Fibroblast of upper back skin (primary cell): ENCODE measurements at places on chromosomes 2 and 18.

GRCh38 chr2:109194620-109194937 is 65.6 kb downstream of the SH3RF3 start:
- DNase-seq = no peak

GRCh38 chr2:207983641-207984042 is 41.7 kb downstream of the PLEKHM3 start:
- no peak for DNase-seq

DNA sequence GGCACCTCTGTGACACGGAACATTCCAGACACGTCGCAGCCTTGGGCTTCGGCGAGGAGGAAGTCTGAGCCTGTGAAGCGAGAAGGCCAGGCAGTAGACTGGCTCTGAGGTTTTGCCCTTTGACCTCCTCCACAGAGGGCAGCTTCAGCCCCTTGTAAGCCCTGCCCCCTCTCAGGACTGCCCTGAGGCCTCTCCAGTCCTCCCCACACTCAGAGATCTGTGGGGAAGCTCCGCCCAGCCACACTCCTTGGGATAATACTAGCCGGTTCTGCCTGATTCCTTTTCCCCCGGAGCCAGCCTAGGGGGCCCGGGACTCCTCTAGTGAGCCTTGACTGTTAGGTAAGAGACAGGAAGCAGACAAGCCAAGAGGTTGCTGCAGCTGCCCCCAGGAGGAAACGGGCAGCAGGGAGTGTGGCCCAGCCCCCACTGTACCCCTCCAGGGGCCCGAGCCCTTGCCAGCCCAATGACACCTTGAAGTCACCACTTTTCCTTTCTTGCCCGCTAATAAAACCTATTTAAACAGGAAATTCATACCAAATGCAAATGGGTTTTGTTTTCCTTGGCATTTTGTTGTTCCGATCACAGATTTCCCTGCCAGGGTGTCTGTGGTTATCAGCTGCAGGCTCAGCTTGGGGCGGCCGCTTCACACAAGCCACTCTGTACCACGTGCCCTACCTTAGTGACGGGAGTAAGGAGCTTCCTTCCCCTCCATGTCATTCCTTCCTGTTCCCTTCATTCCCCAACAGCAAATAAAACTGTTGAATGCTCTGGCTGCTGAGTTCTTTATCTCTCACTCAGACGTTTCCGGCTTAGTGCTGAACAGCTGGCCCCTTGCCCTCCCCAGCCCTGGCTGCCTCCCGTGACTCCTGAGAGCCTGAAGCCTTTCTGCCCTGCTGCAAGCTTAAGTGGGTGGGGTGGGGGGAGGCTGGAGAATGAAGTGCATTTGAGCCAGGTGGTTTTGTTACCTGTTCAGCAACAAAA is 124.7 kb downstream of the CABLES1 start:
- peak; percentile 79 for DNase-seq

DNA sequence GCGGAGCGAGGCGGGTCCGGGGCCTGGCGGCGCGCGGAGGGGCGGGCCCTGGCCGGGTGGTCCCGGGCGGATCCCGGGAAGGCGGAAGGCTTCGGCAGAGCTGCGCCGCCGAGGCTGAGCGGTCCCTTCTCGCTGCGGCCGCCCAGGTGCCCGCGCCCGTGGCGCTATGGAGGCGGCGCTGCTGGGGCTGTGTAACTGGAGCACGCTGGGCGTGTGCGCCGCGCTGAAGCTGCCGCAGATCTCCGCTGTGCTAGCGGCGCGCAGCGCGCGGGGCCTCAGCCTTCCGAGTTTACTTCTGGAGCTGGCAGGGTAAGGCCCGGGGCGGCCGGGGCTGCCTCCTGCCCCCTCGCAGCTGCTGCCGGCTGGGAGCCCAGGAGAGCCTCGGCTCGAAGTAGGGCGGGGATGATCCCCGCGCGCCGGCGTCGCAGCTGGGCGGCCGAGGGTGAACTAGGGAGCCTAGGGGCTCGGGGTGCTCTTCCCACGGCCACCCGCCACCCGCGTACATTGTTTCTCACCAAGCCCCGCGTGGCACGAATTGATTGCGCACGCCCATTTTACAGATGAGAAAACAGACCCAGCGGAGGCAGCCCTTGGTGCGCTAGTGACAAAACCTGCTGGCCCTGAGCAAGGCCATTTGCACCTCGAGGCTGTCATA is at the start of gene SLC66A3:
Gene SLC66A3, plus strand, starts transcription at position 87 of the 655 bp plus-strand sequence. Its CDS starts 80 bp downstream, at position 167.
- DNase-seq = no peak

- DNase-seq = no peak
These were observed 265.1 kb downstream of the RND3 start for GRCh38 chr2:150222379-150222778.

GRCh38 chr2:53561155-53561554 is 206.4 kb upstream of the CHAC2 start:
- no peak for DNase-seq

- no peak for DNase-seq
These were observed 34.8 kb downstream of the DNER start for GRCh38 chr2:229679393-229680125.

DNA sequence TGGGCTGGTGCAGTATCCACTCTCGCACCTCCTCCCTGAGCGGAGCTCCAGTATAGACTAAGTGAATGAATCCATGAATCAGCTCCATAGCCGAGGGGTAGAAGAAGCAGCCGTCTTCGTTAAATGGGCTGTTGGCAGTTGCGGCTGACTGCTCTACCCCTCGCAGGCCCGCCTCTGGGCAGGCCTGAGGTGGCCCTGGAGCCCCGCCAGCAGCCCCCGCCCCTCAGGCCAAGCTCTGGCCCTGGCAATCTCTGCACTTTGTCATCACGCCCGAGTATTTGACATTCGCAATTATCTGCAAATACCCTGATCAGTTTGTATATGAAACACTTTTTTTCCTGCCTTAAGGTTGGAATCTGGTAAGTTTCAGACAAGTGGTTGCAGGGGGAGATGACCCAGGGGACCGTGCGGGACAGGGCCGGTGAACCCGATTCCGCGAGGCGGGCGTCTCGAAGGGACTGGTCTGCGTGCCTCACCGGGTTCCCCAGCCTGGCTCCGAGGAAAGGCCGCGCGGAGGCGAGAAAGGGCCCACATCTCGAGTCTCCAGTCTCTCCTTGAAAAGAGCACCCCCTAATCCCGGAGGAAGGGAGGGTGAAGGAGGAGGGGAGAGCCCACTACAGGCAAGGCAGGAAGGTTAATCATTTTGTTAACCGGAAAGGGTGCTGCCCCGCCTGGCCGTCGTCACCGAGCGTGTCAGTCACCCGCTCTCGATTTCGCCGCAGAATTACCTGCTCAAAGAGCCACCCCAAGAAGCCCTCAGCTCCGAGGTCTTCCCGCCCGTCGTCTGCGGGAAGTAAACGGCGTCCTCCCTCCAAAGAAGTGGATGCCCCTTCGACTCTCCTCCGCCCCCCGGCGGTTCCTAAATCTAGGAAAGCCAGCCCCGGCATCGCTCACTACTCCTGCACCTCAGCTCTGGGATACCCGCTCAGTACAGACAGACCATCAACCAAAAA is 11.1 kb upstream of the SATB2 start:
- DNase-seq = no peak

GRCh38 chr2:65630643-65631042 is 198.2 kb upstream of the SPRED2 start:
- peak; percentile 89 for DNase-seq

DNA sequence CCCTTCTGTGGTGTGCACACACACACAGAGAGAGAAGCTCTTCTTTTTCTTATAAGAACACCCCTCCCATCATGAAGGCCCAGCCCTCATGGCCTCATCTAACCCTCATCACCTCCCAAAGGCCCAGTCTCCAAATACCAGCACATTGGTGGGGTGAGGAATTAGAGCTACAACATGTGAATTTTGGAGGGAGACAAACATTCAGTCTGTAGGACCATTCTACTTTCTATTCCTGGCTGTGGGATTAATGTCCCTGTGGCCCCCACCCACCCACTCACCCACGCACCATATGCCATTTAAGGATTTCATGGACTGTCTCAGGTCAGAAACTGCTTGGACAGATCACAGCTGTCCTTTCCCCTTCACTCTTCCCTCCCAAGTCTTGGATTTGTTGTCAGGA is 190.2 kb downstream of the GBX2 start:
- no peak for DNase-seq

- DNase-seq = no peak
These were observed 192.8 kb downstream of the DNER start for GRCh38 chr2:229521576-229521975.

GRCh38 chr2:231370749-231371429 is 24.6 kb upstream of the B3GNT7 start:
- DNase-seq = no peak

DNA sequence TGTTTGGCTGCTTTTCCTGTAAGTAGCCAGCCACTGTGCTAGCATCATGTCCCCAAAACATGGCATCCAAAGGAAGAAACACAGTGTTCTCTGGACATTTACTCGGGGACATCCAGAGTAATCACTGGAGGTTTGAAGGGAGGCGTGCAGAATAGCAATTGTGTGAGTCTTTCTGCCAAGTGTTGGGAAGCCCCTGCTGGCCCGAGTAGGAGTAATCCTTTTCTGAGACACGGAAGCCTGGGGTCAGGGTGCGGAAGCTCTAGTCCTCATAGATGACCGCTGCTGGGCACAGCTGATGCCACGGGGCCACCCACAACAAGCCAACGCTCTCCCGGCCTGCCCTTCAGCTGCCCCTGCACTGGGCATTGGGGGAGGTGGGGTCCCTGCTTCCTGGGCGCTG is 24.8 kb upstream of the HDAC4 start:
- DNase-seq = no peak

GRCh38 chr2:201233192-201233811 is 27.0 kb upstream of the CASP8 start:
- peak; percentile 26 for DNase-seq

DNA sequence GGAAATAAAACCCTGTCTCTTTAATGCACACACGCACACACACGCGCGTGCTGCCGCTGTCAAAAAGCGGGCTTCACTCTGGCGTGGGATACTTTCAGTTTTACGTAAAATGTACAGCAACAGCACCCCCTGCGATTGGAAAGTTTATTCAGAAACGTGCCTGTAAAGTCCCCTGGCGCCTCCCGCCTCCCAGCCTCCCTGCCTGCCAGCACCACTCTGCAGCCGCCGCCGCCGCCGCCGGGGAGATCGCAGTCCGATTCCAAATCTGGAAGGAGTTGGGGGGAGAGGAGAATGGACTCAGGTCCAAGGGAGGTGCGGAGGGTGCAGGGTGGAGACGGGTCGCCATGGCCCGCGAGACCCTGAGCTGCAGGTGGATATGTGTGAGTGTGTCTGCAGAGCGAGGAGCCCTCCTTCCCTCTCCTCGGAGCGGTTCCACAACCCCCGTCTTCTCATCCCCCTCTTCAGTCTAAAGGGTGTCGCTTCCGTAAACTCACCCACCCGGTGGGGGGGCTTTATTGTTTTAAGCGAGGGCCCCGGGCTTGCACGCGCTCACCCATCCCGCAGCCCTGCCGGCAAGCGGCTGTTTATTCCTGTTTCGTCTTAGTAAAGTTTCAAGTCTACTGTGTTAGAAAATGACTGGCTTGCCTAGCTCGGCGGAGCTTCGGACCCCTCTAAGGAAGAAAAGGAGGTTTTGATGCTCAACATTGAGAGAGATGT is 1.8 kb upstream of the BCL11A start:
- peak; percentile 76 for DNase-seq

- DNase-seq = no peak
These were observed 5.3 kb downstream of the TNS1 start for GRCh38 chr2:217997510-217997909.

- DNase-seq = no peak
These were observed 120.4 kb downstream of the DCDC2C start for GRCh38 chr2:3823748-3824147.

- no peak for DNase-seq
These were observed 164.2 kb upstream of the SETBP1 start for GRCh38 chr18:44516450-44516849.

DNA sequence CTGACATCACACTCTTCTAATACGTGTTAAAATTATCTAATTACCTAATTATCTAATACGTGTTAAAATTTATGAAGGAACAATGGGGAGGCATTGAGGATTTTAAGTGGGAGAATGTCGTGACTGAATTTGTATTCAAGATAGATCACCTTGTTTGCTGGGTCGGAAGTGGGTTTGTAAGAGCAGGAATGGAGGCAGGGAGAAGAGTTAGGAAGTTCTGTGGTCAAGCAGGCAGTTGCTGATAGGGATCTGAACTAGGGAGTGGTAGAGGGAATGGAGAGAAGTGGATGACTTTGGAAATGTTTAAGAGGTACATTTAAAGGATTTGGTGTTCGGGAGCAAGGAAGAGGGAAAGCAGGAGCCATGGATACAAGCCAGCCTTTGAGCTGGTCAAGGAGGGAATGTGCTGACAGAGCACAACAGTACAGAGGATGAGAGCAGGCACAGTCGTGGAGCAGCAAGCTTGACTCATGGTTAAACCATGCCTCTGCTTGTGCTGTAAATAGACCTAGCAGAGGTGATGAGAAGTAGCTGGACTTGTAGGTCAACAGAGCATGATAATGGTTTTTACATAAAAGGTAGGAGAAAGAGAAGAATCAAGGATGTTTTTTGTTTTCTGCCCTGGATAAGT is 16.2 kb downstream of the IL18RAP start:
- DNase-seq = peak; percentile 81

DNA sequence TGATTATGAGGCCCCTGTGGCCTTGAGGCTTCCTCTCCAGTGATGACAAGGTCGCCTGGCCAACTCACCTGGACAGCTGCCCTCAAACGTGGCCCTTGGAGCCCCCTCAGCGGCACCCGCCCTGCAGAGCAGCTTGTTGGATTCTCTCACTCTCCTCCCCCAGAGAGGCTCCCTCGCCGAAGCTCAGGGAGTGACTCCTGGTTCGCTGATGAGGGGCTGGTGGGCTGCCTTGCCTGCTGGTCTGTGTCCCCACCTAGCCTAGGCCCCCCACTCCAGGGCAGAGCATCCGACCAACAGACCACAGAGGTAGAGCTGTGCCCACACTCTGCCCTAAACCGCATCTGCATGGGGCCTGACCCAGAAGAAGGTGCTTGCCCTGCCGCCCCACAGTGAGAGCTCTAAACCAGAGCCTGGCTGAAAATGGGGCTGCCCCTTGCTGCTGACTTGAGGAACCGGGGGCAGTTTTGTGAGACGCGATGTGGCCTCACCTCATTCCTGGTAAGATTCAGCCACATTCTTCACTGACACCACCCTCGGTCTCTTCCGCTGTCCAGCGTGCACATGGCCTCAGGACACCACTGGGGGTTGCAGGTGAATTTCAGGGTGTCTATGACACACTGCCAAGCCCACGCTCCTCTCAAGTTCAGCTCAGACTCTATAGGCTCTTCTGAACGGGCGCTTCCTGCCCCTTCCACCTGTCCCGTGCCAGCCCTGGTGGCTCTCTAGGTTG is 131.6 kb downstream of the CABLES1 start:
- DNase-seq = no peak

GRCh38 chr2:218783688-218784087 is 1.7 kb downstream of the CYP27A1 start:
- no peak for DNase-seq

GRCh38 chr18:79690586-79691482 is 11.2 kb downstream of the CTDP1 start:
- DNase-seq = no peak
